ENCODE measurements at places on chromosomes 5 and 9. TPM values are rescaled to one million over a fixed set of nuclear protein-coding genes. Genes with fewer than 3 reads are reported as not detected.
A peak's percentile ranks its signal among the peaks of the same experiment; 100 is the strongest.

DNA sequence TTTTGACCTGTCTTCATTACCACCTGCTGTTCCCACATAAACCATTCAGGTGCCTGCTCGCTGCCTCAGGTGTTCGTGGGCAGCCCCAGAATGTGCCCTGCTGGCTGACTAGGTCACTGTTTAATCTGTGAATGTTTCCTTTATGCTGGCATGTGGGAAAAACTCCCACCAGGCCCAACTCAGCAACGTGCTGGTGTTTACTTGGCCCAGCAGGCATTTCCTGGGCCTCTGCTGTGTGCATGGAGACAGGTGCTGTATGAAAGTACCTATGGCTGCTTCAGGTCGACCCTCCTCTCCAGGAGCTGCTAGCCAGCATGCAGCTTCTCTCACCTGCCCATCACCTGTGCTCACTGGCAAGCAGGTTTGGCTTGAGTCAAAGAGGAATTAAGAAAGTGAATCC lies 65.8 kb downstream of the RAD23B start:
- no peak for DNase-seq

GRCh38 chr5:160367261-160367660 lies 3.2 kb downstream of the C1QTNF2 start:
- no peak for DNase-seq

- no peak for DNase-seq
These were observed 126.1 kb upstream of the RETREG1 start for GRCh38 chr5:16742938-16743337.

DNA sequence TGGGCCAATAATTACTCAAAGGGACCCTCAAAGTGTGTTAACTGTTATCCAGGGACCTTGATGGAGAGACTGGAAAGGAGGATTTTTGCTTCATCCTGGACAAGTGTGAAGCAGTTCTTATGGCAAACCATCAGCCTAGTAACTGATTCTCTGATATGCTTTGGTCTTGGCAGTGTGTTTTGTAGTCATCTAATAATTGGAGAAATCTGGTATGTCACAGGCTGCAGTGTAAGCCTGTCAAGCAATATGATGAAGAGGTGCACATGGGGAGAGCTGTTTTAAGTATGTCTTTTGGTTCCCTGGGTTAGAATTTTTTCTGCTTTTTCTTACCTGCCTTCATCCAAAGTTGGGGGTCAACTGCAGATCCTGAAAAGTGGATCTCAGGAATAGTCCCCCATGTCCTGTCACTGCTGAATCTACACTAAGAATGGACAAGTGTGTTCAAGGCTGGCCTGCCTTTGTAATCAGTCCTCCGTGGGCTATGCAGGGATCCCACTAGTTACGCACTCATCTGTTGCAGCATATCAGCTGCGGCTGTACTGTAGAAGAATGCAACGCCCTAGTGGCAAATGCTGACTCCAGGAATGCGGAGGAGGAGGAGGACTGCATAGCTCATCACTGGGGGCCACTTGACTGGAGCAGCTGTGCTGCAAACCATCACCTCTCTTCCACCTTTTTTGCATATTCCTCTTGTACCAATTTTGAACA lies 1.9 kb downstream of the SPTAN1 start:
- DNase-seq = no peak

DNA sequence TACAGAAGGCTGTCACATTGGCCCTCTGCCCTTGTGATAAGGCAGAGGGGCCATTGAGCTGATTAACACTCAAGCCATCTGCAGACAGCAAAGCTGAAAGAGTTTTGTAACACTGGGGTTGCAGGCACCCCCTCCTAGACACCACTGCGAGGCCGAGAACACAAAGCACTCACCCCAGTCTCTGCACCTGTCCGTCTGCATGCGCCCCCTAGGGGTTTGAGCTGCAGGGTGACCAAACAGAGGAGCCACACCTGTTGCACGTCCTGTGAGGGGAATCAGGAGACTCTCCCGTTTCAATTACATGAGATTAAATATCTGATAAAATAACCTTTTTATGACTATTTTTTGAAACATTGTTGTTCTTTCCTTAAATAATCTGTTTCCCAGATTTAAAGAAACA lies 1180.4 kb downstream of the CDH9 start:
- no peak for DNase-seq

DNA sequence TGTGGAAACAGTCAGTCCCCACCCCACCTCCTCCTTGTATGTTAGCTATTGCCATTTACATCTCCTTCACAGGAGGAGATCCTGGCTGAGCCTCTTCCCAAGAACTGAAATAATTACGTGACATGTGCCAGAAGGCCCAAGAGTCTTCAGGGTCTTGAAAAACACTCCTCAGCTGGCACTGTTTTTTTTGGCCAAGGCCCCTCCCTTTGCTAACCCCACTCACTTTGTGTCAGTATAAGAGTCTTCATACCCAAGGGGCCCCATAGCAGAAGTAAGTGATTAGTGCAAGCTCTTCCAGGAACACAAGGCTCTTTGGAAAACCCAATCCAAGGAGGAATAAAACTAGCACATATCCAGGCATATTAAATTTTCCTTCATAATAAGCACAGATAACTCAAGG lies 5.7 kb upstream of the LARP1 start:
- DNase-seq = no peak

DNA sequence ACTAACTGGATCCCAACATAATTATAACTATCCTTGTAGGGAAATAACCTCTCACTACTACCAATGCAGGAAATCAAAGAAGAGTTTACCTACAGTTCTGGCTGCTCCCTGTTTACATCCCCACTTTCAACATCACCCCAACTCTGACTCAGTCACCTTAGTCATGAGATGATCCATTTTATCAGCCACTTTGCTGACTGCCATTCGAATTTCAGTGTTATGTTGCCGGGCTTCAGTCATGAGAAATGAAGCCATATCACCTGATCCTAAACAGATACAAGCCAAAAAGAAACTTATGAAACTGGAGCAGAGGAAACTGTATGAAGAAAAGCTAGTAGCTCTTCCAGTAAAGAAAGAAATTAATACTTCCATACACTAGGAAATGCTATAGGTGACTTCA lies 33.7 kb downstream of the SLC31A2 start:
- no peak for DNase-seq

GRCh38 chr9:3087697-3088096 lies 243.8 kb upstream of the PUM3 start:
- no peak for DNase-seq

GRCh38 chr5:62509806-62510205 lies 68.8 kb upstream of the LRRC70 start:
- no peak for DNase-seq

DNA sequence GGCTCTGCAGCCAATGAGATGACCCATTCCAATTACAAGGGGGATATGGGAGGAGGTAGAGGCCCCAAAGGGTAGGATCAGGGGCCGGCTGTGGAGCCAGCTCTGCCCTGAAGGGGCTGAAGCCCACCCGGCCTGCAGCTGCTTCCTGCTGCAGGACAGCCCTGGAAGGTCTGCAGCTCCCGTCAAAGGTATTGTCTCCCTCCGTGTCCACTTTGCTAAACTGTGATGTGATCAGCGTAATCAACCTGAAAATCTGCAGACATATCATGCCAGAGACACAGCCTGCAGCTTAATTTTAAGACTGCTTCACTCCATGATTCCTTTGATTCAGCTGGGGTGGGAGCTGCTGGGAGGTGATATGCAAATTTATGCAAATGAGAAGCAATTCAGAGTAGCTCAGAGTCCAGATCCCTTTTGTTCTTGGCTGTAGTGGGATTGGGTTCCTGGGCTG lies 90.7 kb downstream of the GADD45G start:
- no peak for DNase-seq

DNA sequence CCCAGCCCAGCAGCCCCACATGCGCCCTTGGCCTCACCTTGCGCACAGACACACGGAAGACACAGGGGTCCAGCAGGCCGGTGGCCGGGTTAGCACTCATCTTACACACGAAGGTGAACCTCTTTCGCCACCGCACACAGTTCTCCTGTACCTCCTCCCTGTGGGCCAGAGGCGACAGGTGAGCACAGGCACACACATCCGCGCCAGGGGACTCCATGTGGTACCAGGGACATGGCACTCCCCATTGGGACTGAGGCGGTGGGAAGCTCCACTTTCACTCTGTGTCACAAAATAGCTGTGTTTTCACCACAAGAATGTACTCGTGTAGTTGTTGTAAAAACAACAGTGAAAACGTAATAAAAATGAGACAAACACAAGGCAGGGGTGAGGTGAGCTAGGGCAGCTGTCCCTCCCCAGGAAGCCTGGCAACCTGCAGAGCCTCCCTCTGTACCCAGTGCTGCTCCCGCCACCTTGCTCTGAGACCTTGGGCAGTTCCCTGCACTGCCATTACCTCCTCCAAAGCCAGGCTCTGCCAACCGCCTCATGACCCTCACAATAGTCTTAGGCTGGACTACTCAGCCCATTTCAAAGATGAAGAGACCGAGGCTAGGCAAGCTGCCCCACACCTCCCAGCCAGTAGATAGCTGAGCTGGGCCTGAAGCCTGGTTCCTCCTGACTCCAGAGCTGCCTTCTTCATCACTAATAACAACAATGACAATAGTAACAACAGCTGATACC lies 16.3 kb upstream of the DPM2 start:
- DNase-seq = no peak

GRCh38 chr5:172758077-172758833 lies 12.7 kb downstream of the DUSP1 start:
- DNase-seq = no peak

DNA sequence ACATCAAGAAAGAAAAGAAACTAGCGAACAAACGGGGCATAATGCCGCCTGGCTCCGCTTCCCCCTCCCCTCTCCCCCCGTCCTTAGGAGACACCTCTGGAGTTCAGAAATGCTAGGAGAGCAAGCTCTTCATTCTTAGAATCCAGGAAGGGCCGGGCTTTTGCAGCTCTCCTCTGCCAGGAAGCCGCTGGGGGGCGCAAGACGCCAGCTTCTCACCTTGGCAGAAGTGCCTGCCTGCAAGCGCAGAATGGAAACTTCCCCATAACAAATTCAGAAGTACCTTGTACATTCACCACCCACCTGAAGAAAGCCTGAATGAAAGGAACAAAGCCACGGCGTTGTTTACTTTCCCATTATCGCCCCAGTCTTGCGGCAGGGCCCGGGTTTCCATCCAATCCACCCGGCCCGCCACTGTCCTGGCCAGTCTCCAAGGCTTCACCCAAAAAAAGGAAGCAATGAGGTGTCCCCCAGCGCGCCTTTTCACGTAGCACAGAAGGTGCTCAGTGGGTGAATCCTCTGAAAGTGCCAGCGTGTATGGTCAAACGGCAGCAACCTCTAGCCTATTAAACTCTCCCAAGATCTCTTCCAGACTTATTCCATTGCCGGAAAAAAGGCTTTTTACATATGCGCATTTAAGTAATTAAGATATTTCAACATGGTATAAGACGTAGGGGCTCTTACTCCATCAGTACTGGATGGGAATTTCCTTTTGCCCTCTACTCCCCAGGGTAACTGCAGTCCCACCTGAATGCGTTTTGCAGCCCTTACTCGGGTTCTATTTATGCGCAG lies 1.6 kb upstream of the GADD45G start:
- peak; percentile 69 for DNase-seq

- DNase-seq = no peak
These were observed 191.6 kb downstream of the PLK2 start for GRCh38 chr5:58268268-58268667.

DNA sequence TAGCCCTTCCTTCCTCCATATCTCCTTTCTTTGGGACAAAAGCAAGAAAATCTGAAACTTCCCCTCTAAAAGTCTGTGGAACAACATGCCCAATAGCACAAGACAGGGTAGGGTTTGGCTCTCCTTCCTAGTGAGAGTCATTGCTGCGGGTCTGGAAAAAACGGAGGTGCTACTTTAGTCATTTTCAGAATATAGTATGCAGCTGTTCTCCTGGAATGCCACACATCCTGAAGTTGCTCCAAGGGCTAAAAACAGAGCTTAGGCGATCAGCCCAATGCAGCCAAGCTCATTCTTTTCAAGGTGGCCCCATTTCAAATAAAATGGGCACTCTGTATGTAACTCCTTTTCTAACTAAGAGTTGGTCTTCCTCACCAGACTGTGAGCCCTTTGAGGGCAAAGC lies 39.5 kb upstream of the MYOT start:
- DNase-seq = no peak

GRCh38 chr9:74570879-74571512 lies 73.9 kb downstream of the RORB start:
- DNase-seq = no peak

GRCh38 chr5:10600626-10601245 lies 36.9 kb downstream of the ANKRD33B start:
- DNase-seq = no peak

GRCh38 chr5:107531308-107531707 lies 139.4 kb downstream of the EFNA5 start:
- DNase-seq = no peak

GRCh38 chr9:98191671-98192502 lies 550 bp downstream of the CORO2A start:
- DNase-seq = no peak

GRCh38 chr5:40494631-40495236 lies 185.0 kb upstream of the PTGER4 start:
- no peak for DNase-seq

DNA sequence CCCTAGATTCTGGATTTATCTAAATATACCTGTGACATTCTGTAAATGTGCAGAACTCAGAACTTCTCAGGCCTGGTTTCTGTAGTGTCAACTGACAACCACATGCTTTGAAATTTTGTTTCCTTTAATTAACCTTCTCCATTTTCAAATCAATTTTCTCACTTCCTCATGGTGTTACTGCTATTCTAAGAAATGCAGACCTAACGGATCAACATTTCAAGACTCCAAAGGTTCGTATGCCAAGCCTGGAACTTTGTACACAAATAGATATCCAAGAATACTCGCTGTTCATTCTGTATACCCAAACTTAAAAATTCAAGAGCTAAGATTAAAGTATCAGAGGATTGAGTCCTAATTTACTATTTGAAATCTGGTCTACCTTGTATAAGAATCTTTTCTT lies 88.1 kb downstream of the SLC24A2 start:
- no peak for DNase-seq

DNA sequence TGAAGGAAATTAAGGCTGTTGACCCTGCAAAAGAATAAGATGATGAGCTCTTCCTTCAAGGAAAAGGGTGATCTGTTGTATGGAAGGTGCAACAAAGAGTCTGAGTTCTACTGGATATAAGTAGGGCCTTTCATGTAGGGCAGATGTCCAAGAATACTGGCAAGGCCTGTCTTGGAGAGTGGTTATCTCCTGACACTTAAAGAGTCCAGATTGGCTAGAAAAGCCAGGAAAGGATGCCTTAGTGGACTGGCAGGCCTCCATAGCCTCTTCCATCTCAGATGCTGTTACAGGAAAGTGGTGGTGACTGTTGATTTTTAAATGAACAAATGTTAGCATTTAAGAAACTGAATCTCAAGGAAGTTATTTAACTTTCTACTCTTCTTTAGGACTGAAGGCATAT lies 396.2 kb downstream of the RAB3C start:
- no peak for DNase-seq

GRCh38 chr9:4339836-4340560 lies 40.1 kb upstream of the GLIS3 start:
- DNase-seq = no peak

CTSV gene
- 16.2 TPM for polyA plus RNA-seq

SLCO6A1 gene
- polyA plus RNA-seq = not detected

CBY3 gene
- 0.26 TPM for polyA plus RNA-seq

TRIM23 gene
- 26.1 TPM for polyA plus RNA-seq

FAT2 gene
- polyA plus RNA-seq = 11.2 TPM

RBM22 gene
- polyA plus RNA-seq = 76.3 TPM

CDC25C gene
- 6.5 TPM for polyA plus RNA-seq

NR6A1 gene
- 0.99 TPM for polyA plus RNA-seq

IL17B gene
- 1.3 TPM for polyA plus RNA-seq

CMYA5 gene
- 8.4 TPM for polyA plus RNA-seq

PCDHGA3 gene
- polyA plus RNA-seq = 4.9 TPM

CCDC187 gene
- polyA plus RNA-seq = 4.7 TPM

SLC6A18 gene
- 5.1 TPM for polyA plus RNA-seq

SUSD1 gene
- polyA plus RNA-seq = 32.3 TPM

C9orf50 gene
- 1.1 TPM for polyA plus RNA-seq

SOHLH1 gene
- polyA plus RNA-seq = not detected

PRR16 gene
- polyA plus RNA-seq = 7.4 TPM

Data from left renal pelvis (tissue), 4 donors.